ENCODE measurements at places on chromosomes 11 and 22. TPM values are rescaled to one million over a fixed set of nuclear protein-coding genes. Genes with fewer than 3 reads are reported as not detected.

Gene ART1
- not detected for total RNA-seq

Gene XKR3
- total RNA-seq = not detected

Gene IL18
- total RNA-seq = 83.8 TPM

Gene PLA2G3
- not detected for total RNA-seq

Gene MIAT
- 0.35 TPM for total RNA-seq

Gene TRIM29
- 6.2 TPM for total RNA-seq

Gene POU2AF3
- 0.37 TPM for total RNA-seq

Gene APBB1
- total RNA-seq = 21.3 TPM

Gene LRP4
- total RNA-seq = 8.3 TPM

Gene TEF
- 0.98 TPM for total RNA-seq

Gene C11orf16
- not detected for total RNA-seq

Gene TMPRSS4
- not detected for total RNA-seq

Gene SUSD2
- total RNA-seq = 54.2 TPM

Gene CNIH2
- 2.1 TPM for total RNA-seq

Gene OR51B5
- not detected for total RNA-seq

Gene GALNT18
- total RNA-seq = 18.7 TPM

Gene OR2AG1
- not detected for total RNA-seq

Gene PRR33
- total RNA-seq = not detected

Gene THRSP
- not detected for total RNA-seq

Gene FAR1
- 53.9 TPM for total RNA-seq

Gene MAJIN
- total RNA-seq = 0.10 TPM

Gene SERPING1
- 0.50 TPM for total RNA-seq

Gene RASSF7
- total RNA-seq = 34.7 TPM

Gene OR8G1
- not detected for total RNA-seq

Gene PRR5
- 15.1 TPM for total RNA-seq

Gene SPINDOC
- total RNA-seq = 52.9 TPM

Gene CTNND1
- 66.6 TPM for total RNA-seq

Gene CHRDL2
- 2.5 TPM for total RNA-seq

Gene BIK
- 1.0 TPM for total RNA-seq

Gene SCT
- total RNA-seq = not detected

Gene TCN1
- 0.57 TPM for total RNA-seq

Gene C11orf98
- 146 TPM for total RNA-seq

Gene IFT27
- 22.0 TPM for total RNA-seq

Gene NRGN
- total RNA-seq = 11.1 TPM

Gene OR5P2
- not detected for total RNA-seq

Gene FADS3
- total RNA-seq = 35.6 TPM

Gene PGA3
- not detected for total RNA-seq

Gene CRYBB2
- 0.23 TPM for total RNA-seq

Gene ZNF214
- 0.83 TPM for total RNA-seq

Gene ANKK1
- total RNA-seq = 0.12 TPM

Gene FGF4
- not detected for total RNA-seq

All from A549 treated with CpdA at 1 μM for 4 hours (cell line).